ENCODE measurements at places on chromosomes 1 and 21.

GRCh38 chr1:24179251-24179840 lies 7.7 kb downstream of the IFNLR1 start:
- DNase-seq: no peak

DNA sequence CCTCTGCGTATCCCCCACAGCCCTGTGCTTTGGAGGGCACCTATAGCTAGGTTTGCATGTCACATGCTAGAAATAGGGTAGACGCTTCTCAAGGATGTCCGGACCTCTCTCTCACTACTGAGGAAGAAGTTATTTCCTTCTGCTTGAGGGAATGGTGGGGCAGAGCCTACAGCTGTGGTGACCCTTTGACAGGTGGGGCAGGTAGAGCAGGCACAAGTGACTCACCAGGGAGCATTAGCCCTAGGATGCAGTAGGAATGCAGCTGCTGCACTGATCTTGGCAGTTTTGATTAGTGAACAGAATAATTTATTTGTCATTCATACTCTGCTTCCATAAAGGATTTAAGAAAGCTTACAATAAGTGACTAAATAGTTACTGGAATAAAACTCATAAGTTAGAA lies 129.6 kb upstream of the HOOK1 start:
- DNase-seq: no peak

- no peak for DNase-seq
These were observed 110.0 kb downstream of the ADSS2 start for GRCh38 chr1:244341455-244342450.

DNA sequence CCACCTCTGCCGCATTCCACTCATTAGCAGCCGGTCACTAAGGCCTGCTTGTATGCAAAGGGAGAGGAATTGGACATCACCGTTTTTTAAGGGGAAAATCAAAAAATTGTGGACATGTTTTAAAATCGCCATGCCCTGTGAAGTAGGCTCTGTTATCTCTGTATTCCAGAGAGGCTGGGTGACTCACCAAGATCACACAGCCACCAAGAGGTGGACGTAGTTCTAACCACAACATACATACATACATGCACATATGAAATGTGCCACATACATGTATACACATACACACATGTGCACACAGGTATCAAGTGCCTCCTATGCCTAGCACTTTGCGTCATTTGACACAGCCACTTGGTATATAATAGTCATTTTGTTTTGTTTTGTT lies 16.0 kb upstream of the ZSCAN20 start:
- no peak for DNase-seq

All from stimulated activated CD8-positive, alpha-beta memory T cell treated with anti-CD3 and anti-CD28 coated beads, Interleukin-4, amount 100 ng/mL, for 1 hour (primary cell).